ENCODE measurements at places on chromosomes 2 and 18.

- DNase-seq, result no peak
Observed at GRCh38 chr2:101751875-101752619, 54.5 kb downstream of the MAP4K4 start.

DNA sequence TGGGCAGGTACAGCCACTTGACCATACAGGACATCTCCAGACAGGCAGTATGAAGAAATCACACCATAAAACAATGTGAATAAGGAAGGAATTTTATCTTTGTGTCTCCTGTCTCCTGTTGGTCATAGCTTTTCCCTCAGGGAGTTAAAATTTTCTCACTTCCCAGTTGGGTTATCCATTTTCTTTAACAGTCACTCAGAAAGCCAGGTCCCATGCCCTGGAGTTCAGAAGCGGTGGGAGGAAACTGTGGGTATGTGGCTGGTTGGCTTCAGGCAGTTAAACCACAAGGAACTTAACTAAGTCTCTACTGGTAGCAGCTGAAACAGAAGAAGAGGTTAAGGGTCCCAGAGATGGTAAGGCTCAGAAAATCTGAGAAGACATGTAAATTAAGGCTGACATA, 6.5 kb upstream of the SMAD2 start:
- DNase-seq, result no peak

DNA sequence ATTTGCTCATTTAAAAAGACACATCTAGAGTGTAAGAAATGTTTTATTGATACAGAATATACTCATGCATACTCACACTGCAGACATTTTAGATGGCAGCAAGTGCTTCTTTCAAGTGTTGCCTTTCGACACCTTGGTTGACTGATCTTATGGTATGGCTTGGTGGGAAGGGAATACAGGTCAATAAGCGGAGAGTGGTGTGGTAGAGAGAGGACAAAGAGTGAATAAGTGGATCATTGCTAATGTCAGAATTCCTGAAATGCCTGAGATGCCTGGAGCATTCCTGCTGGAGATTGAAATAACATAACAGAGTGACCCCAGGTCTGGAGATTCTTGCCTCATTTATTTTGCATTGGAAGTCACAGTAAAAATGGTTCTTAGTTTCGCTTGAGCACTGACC, 76.7 kb downstream of the RND3 start:
- no peak for DNase-seq

DNA sequence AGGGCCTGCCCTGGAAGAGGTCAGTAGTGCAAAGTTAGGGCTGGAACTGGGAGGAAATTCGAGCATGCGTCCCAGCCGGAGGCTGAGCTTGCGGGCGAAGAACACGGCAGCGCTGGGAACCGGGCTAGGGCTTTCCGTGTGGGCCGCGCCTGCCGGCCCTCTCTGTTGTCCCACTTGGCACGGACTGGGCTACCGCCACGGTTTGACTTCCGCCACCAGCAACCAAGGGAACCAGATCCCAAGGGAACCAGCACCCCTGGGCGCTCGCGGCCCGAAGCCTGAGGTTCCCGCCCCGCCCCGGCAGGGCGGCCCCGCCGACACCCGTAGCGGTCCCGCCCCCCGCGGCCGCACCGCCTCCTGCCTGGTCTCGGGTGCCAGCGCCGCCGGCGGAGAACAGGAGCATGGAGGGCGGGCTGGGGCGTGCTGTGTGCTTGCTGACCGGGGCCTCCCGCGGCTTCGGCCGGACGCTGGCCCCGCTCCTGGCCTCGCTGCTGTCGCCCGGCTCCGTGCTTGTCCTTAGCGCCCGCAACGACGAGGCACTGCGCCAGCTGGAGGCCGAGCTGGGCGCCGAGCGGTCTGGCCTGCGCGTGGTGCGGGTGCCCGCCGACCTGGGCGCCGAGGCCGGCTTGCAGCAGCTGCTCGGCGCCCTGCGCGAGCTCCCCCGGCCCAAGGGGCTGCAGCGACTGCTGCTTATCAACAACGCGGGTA, at the start of gene SPR:
Gene SPR (plus strand): TSS at position 377 of the 708 bp plus-strand sequence. CDS start 25 bp downstream, at position 402.
- DNase-seq, result no peak

DNA sequence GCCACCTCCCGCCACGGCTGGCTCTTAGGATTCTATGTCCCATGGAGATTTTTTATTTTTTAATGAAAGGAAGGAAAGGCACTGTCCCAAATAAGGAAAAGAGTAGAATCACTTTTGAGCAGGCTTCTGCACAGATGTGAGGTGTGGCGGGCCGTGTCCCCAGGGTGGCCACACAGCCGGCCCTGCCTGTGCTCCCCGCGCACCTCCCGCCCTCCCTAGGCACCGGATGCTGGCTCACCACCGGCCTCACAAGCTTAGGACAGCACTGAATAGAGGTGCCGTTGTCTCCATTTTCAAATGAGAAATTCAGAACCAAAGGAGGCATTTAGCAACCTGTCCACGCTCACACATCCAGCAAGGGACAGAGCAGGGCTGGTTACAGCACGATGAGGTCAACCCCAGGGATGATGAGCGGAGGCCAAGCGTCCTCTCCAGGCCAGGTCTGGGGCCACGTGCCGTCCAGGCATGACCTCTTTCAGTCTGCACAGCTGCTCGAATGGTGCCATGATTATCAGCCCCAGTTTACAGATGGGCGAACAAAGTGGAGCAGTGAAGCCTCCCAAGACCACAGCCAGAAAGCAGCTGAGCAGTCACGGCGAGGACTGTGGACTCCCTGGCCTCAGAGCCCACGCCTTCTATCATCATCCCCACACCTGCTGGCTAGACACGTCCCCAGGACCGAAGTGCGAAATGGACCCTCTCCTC, 20.7 kb upstream of the TEX51 start:
- no peak for DNase-seq

GRCh38 chr2:72828840-72829507, 3.1 kb upstream of the EXOC6B start:
- DNase-seq, result no peak

DNA sequence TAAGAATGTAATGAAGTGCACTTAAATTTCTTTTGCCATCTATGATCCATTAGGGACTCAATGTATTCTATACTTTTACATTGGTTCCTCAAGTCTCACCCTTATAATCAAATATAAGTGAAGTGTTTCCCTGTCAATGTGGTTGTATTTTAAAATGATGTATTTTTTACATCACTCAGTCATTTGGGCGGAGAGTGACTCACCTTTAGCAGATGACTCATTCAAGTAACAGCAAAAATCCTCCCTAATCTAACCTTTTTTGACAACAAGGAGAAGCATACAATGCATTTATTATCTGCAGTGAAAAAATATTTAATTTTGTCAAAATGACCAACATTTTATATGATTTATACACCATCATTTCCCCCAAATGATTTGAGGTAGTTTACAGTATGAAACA, 94.4 kb downstream of the FANCL start:
- DNase-seq, result no peak

DNA sequence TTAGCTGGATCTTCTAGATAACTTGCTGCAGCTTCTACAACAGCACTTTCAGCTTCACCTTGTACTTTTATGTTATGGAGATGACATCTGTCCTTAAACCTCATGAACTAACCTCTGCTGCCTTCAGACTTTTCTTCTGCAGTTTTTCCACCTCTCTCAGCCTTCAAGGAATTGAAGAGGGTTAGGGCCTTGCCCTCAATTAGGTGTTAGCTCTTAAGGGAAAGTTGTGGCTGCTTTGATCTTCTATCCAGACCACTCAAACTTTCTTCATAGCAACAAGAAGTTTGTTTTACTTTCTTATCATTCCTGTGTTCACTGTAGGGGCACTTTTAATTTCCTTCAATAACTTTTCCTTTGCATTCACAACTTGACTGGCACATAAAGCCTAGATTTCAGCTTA, 52.3 kb downstream of the ARHGAP15 start:
- no peak for DNase-seq

DNA sequence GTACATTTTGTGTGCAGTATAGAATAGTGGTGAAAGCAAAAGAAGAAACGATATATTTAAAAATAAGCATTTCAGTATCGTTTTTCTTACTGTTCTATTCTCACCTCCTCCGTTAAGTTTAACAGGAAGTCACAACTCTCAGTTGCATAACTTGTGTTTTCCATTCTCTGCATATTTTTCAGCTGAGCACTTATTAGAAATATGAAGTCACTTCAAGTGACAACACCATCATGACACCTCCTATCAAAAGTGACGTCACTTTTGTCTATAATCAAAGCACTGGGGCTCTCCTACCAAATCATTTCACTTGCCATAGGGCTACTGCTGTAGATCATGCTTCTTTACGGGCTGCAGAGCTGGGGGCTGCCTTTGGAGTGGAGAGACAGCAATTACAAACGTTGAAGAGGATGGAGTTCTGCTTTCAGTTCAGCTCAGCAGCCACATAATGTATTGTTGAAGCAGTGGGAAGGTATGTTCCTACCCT, 36.3 kb downstream of the STAT4 start:
- DNase-seq, result no peak

- no peak for DNase-seq
Observed at GRCh38 chr2:195251214-195251613, 405.8 kb upstream of the SLC39A10 start.

GRCh38 chr2:237639052-237639835, 11.9 kb downstream of the LRRFIP1 start:
- no peak for DNase-seq

DNA sequence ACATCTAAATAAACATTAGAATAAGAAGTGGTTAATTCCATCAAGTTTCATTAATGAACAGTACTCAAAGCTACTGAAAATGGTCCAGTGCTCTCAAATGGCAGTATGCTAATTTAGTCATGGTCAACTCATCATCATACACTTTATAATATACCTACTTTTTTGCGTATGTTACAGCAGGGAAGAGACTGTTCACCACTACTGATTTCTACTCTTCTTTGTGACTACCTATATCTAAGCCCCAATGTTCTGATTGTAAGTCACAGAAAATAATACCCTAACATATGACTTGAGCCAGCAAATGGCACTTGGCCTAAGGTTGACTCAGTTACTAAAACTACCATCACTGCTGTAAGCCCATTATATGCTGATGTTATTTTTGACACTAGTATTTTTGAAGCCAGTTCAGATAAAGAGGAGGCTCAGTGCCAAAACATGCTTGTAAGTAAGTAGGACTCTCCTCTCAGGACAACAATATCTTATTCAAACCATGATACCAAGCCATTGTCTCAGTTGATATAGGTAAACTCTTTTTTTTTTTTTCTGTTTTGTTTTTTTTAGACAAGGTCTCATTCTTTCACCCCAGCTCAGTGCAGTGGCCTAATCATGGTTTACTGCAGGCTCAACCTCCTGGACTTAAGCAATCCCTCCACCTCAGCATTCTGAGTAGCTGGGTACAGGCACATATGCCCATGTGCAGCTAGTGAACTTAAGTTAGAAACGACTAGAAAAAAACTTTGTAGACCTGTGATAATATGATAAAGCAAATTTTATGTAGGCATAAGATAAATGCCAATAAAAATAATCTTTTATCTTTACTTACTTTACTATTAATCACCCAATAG, 266.9 kb downstream of the ZNF385B start:
- DNase-seq, result no peak

DNA sequence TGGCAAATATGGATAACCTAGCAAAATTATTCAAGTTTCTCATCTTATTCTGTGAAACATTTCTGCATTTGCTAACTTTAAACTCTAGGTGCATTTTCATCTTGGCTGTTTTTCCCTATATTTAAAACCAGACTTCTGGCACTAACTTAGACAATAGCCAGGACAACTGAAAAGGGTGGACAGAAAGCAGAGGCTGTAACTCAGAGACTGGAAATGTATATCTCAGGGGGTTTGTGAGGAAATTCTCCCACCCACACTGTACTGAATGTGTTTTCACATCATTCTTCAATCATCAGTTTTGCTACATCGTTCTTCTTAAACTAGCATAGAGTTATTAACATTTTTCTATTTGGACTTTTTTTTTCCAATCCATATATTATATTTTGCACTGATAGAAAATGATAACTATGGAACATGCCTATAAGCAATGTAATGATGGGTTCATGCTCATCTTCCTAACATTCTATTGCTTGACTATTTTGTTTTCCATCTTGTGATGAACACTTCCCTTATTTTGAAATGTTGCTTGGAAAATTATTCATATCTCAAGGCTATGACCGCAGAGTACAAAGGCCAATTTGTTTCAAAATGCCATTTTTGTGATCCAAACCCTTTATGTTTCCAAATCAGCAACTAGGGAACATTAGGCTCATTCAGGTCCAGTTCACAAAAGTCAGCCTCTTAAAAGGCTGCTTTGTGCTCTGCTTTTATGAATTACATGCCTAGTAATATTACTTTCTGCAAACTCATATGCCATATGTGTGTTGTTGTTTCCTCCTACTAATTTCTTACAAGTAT, 125.8 kb upstream of the CDH19 start:
- DNase-seq, result no peak

DNA sequence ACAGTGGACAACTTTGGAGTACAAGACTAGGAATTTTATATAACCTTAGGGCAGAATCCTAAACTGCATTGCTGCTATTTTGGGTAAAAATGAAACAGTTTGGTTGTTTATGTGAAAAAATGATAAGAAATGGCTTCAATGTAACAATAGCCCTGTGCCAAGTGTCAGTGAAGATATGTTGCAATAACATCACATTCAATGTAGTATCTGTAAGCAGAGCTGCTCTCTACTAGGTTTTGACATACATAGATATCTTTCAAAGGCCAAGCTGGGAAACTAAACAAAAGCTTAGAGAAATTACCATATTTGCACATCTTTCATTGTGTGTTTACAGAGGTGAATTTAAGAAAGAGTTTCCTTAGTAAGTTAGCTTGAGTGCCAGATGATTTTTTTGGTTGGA, 135.0 kb upstream of the DOK6 start:
- DNase-seq, result no peak
